Esophagus squamous epithelium (tissue), 5 donors: ENCODE measurements at places on chromosomes 1 and 21.

- no peak for DNase-seq
These were observed 11.0 kb upstream of the HEYL start for GRCh38 chr1:39650431-39650830.

- no peak for DNase-seq
These were observed 60.4 kb downstream of the SDC3 start for GRCh38 chr1:30848130-30848529.

DNA sequence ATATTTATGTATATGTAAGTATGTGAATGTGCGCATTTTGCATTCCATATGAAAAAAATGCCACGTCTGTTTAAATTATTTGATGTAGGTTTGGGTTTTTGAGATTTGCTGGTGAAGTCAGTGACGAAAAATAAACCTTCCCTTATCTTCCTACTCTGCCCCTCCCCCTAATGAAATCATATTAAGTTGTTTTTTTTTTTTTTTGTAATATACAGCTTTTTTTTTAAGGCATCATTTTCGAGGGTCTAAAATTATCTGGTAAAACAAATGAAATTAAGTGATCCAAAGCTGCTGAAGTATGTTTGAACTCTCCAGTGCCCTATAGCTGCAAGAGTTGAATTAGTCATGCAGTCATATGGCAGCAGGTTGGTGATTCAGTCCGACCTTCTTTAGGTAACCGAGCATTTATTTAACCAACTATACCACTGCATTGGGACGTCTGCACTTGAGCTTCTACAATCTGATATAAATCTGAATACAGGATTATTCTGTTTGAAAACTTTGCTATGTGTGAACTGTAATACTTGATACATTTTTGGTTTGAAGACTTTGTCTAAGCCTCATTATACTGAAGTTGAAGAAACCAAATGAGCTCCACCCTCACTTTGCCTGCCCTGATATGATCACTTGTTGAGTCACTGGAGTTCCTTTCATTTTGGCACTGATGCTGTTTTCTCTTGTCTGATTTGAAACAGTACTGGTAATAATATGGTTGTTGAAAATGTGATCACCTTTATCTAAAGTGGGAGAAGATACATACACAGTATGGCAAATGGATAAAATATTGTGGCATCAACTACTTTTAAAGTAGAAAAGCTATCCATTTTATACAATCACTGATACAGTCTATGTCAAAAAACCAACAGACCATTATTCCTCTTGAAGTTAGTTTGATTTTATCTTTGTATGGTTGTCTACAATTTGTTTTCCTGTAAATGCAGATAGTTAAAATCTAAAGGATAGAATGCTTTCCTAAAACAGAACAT lies 11.7 kb downstream of the PDIK1L start:
- no peak for DNase-seq

GRCh38 chr21:38544661-38545060 lies 46.4 kb upstream of the ERG start:
- DNase-seq: no peak

GRCh38 chr1:222339376-222339947 lies 208.4 kb downstream of the HHIPL2 start:
- DNase-seq: no peak

- DNase-seq: peak; percentile 42
These were observed 87.9 kb downstream of the RIPK4 start for GRCh38 chr21:41678924-41679318.

GRCh38 chr1:178531887-178532286 lies 19.0 kb downstream of the TEX35 start:
- no peak for DNase-seq

DNA sequence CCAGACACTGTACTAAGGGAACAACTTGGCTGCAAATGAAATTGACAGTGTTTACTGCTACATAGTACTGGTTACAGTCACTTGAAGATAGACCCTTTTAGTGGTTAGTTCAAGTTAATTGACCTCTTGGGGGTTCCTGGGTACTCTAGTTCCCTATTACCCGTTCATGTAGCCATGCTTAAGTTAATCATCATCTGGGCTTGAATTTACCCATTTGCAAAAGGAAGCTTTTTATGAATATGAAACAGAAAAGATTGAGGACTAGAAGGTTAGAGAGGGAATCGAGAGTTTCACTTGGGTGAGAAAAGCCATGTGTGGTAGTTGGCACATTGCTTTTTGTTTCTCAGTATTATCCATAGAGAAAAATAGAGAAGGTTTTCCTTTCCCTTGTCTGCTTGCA lies 2.7 kb downstream of the MIA3 start:
- DNase-seq: no peak

DNA sequence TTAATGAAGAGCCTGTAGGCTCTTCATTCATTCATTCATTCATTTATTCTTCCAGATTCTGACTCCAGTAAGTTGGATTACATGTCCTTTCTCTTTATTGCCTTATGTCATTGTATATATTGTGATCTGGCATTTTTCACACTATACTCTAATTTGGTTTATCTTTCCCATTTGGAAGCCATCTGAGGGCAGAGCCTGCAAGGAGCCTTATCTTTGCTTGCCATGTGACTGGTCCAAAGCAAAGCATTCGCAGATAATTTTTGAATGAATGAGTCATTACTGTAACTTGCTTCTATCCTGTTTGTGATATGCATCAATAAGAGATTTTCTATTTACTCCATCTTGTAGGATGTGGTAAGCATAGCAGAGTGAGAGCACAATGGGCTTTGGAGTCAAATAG lies 108.4 kb upstream of the DAB1 start:
- no peak for DNase-seq

- no peak for DNase-seq
These were observed 113.5 kb downstream of the LHX9 start for GRCh38 chr1:198030682-198031081.

- DNase-seq: no peak
These were observed 18.8 kb upstream of the C2CD2 start for GRCh38 chr21:41972511-41973205.

DNA sequence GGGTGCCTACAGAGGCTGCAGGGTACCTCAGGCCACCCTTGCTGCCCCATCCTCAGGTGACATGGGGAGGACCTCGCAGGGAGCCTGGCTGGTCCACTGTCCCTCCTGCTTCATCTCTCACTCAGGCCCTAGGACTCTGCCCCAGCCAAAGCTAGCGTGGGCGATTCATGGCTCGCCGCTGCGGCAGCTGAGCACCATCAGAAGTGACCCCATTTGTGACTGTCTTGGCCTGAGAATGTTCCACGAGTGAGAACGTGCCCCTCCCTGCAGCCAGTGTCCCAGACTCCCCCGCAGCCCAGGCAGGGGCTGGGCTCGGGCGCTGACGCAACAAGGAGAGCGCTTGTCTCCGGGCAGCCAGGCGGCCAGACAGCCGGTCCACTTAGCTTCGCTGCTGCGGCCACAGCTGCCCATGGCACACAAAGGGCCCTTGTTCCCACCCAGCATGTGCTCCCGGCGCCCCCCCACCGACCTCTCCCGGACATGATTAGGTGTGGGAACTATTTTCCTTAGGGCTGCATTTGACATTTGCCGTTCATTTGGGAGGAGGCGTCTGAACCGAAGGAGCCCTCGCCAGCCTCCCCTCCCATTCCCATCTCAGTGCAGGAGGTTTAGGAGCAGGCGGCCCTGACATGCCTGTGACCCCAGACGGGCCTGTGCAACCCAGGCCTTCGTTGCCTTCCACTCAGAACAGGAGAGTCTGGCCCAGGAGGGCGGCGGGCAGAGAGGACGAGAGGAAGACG lies 19.3 kb upstream of the POFUT2 start:
- no peak for DNase-seq

GRCh38 chr1:58735586-58735985 lies 35.7 kb upstream of the MYSM1 start:
- no peak for DNase-seq
